ENCODE measurements at places on chromosomes 2 and 18.

- no peak for DNase-seq
Observed at GRCh38 chr2:71604726-71605120, 151.4 kb downstream of the DYSF start.

- no peak for DNase-seq
Observed at GRCh38 chr18:10131081-10131459, 217.3 kb downstream of the VAPA start.

GRCh38 chr18:9364242-9364641, 29.7 kb downstream of the TWSG1 start:
- no peak for DNase-seq

DNA sequence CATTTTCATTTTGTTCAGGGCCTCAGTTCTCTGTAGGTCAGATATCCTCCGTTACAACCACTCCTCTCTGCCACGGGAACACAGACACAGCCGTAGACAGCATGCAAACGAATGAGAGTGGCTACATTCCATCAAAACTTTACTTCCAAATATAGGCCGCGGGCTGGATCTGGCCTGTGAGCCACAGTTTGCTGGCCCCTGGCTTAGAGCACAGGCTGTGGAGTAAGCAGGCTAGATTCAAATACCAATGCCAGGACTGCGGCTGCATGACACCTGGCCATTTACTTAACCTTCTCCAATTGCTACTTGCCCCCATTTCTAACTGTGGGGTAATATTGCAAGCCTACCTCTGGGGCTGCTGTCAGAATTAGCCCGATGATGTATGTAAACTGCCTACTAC, 325.8 kb upstream of the POU3F3 start:
- no peak for DNase-seq

DNA sequence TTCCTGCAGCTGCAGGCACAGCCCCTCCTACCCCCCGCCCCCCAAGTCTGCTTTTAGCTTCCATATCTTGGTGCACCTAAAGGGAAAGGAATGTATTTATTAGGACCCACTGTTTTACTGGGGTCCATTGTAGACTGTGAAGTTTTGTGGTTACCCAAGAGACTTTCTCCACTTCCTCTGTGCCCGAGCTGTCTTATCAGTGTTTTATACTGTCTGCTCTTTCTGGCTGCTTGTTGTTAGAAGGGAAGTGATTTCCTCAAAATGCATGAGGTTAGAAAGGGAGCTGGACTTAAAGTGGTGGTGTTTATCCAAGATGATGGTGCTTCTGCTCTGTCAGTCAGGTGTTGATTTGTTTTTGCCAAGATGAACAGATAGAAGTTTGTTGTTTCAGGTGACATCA, 85.0 kb downstream of the PTH2R start:
- no peak for DNase-seq

GRCh38 chr18:28086670-28087552, 90.0 kb downstream of the CDH2 start:
- DNase-seq: no peak

- no peak for DNase-seq
Observed at GRCh38 chr2:46512185-46512584, 32.8 kb downstream of the TMEM247 start.
